ENCODE measurements at places on chromosomes 5 and 9. TPM values are rescaled to one million over a fixed set of nuclear protein-coding genes. Genes with fewer than 3 reads are reported as not detected.
A peak's percentile ranks its signal among the peaks of the same experiment; 100 is the strongest.

The C6 gene
- not detected for total RNA-seq

The PHF24 gene
- not detected for total RNA-seq

The PKD2L2 gene
- total RNA-seq, result not detected

DNA sequence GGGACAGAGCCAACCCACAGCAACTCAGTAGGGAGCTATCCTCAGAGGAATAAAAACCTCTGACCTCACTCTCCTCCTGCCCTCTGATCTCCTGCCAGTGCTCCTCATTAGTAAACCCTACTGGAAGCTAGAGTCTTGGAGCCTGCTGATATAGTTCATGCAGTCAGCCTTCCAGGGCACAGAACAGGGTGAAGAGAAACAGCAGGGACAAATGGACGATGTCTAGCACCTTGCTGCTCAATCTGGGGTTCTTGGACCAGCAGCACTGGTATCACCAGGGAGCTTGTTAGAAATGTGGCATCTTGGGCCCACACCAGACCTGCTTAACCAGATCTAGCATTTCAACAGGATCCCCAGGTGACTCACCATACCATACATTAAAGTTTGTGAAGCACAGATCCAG is 5.5 kb upstream of the GALNT12 start:
- no peak for DNase-seq

- DNase-seq, result peak; percentile 90
Measured at GRCh38 chr5:96893342-96893741, 17.0 kb downstream of the ERAP2 start.

GRCh38 chr5:85293145-85293785 is 908.6 kb upstream of the EDIL3 start:
- DNase-seq, result peak; percentile 67

- no peak for DNase-seq
Measured at GRCh38 chr5:54696931-54697330, 179.4 kb downstream of the SNX18 start.

DNA sequence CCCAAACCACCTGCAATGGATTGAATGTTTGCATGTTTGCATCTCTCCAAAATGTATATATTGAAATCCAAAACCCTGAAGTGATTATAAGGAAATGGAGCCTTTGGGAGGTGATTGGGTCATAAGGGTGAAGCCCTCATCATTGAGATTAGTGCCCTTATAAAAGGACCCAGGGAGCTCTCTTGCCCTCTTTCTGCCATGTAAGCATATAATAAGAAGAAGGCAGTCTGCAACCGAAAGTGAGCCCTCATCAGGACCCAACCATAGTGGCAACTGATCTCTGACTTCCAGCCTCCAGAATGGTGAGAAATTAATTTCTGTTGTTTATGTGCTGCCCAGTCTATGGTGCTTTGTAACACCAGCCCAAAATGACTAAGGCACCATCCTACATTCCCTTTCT is 115.7 kb upstream of the EFNA5 start:
- no peak for DNase-seq

DNA sequence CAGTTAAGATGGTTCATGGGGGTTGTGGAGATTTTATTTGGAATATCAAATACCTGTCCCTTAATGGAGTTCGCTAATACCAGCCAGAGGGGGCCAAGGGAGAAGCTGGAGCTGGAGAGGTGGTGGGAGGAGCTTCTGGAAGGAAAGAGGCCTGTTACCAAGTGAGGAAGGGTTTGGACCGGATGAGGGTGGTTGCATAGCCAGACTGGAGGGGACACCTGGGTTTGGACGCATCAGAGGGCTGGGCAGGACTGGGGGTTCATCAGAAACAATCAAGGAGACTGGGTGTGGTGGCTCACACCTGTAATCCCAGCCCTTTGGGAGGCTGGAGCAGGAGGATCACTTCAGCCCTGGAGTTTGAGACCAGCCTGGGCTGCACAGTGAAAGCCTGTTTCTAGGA is 111.8 kb upstream of the IER5L start:
- no peak for DNase-seq

GRCh38 chr5:102608414-102608813 is 109.6 kb upstream of the SLCO6A1 start:
- no peak for DNase-seq
